CD4-positive, alpha-beta T cell treated with Interferon gamma for 1 hour (primary cell): ENCODE measurements at places on chromosomes 13 and 19.

DNA sequence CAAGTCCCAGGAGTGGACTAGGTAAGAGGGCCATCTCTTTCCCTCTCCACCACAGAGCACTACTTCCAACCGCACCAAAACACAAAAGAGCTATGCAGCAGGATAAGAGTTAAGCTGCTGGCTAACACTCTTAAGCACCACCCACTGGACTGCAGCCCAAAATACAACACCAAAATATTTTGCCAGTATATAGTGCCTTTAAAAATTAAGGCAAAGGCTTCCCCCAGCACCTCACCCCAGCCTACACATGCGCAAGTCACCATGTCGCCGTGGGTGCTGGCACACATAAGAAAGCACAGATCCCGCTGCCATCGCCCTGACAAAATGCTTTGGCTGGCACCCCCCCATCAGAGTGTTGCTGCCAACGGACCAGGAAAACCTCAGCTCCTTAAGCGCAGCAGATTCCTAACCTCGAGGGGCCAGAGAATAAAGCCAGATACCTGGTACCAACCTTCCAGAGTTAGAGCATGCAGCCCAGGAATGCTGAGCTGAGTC lies 608.3 kb downstream of the PCDH17 start:
- no peak for DNase-seq

DNA sequence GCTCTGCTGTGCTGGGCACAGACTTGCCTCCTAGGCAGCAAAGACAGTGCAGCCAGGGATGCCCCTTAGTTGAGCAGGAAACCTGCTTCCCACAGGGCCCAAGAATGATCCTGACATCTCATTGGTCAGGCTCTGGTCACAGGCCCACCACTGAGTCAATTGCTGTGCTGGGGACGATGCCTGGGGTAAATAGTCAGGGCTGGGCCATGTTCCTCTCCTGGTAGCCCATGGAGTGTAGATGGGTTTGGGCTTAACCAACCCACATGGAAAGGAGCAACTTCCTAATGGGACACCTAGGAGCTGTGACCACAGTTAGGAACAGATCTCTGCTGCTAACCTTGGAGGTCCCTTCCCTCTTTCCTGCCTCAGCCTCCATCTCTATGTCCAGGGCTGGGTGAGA lies 212.5 kb upstream of the ZNF536 start:
- no peak for DNase-seq

DNA sequence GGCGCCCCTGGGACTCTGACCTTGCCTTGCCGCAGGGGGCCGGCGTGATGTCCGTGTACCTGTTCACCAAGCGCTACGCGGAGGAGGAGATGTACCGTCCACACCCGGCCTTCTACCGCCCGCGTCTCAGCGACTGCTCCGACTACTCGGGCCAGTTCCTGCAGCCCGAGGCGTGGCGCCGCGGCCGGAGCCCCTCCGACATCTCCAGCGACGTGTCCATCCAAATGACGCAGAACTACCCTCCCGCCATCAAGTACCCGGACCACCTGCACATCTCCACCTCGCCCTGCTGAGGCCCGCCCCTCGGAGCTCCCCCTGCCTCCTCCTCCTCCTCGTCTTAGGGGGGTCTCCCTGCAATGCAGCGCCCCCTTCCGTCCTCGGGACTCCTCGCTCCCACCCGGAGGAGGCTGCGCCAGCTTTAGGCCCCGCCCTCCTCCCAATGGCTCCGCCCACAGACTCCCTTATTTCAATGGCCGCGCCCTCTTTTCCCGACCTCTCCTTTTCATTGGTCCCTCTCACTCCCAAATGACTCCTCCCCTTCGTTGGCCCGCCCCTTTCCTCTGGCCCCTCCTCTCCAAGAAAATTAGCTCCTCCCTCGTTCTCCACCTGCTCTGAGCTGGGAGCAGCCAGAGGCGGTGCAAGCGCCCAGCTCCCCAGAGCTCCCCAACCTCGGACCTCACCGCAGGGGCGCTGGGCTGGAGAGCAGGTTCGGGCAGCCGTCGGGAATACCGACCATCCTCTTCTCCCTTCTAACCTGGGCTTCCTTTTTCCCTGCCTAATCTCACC lies 20.5 kb upstream of the CACNG8 start:
- DNase-seq: no peak

DNA sequence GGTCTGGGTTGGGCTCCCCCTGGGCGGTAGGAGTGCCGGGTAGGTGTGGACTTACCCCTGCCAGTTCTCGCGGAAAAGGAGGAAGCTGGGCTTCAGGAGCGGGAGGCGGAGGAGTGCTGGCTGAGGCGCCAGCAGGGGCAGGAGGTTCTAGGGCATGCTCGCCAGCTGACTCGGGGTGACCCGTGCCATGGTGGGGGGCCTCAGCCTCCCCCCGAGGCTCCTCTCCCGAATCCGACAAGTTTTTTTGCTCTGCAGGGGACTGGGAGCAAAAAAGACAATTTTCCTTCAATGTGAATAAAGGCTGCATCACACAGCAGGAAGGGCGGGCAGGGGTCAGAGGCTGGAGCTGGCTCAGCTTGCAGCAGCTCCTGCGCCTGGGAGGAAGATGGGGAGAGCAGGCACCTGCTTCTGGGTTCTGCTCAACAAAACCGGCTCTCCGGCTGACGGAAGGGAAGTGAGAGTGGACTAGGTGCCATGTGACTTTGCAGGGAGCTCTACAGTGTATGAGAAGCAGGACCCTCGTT lies 26.5 kb downstream of the RANBP3 start:
- DNase-seq: peak; percentile 16

DNA sequence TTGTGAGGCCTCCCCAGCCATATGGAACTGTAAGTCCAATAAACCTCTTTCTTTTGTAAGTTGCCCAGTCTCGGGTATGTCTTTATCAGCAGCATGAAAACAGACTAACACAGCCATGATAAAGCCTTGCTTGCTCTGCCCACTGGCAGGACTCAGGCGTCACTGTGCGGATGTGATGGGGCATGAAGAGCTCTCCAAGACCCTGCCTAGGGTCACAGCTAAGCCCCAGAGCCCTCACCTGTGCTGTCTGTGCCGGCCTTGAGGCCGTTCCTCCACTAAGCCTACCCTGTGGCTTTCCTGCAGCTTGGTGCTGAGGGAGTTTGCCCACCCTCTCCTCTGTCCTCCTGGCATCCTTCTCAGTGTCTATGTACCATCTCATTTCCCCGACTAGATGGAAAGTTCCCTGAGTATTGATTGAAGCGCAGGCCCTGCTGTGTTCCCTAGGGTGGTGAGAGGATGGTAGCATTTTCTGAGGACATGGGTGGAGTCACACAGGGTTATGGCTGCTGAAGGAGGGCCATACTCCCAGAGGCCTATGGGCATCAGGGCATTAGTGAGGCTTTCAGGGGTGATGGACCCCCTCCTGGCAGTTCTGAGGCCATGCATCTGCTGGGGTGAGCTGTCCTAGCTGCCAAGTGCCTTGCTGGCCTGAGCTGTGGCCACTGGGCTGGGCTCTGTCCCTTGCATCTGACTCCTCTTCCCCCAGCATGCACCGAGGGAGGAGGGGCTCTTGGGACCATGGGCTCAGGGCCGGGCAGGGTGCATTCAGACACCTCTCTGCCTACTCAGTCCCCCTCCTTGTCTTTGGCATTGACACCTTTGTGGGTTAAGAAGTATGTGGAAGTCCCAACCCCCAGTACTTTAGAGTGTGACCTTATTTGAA lies 75.3 kb downstream of the TEX29 start:
- DNase-seq: no peak

DNA sequence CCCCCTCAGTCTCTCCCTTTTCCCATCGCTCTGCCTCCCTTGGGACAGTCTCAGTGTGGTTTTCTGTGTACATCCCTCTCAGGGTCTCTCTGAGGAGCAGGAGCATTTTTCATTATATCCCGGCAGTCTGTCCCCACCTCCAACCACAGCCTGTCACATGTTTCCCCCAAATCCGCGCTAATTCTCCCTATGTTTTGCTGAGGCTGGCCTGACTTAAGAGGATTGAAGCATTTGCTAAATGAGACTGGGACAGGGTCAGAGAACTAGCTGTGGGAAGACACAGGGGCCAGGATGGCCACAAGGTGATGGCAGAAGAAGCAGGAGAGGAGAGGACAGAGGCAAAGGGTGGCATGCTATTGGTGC lies 5.5 kb downstream of the TPRX1 start:
- no peak for DNase-seq

GRCh38 chr13:28743499-28744083 lies 24.8 kb upstream of the SLC46A3 start:
- no peak for DNase-seq

GRCh38 chr13:45310341-45311131 lies 30.4 kb downstream of the TPT1 start:
- no peak for DNase-seq

DNA sequence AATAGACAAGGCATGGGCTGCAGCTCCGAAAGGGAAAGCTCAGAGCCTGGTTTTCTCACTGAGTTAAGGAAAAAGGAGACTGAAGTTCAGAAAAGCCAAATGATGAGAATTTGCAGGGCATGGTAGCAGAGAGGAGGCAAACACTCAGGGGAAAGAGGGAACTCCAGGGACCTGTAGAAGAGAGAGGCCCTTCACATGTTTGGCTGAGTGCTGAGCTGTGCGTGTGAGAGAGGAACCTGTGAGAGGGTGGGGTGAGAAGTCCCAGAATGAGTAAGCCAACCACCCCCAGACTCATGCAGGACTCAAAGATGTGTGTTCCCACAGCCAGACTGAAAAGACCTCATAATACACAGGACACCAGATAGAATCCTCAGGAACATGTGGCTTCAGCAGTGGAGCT lies 2.8 kb upstream of the CRYL1 start:
- DNase-seq: no peak

DNA sequence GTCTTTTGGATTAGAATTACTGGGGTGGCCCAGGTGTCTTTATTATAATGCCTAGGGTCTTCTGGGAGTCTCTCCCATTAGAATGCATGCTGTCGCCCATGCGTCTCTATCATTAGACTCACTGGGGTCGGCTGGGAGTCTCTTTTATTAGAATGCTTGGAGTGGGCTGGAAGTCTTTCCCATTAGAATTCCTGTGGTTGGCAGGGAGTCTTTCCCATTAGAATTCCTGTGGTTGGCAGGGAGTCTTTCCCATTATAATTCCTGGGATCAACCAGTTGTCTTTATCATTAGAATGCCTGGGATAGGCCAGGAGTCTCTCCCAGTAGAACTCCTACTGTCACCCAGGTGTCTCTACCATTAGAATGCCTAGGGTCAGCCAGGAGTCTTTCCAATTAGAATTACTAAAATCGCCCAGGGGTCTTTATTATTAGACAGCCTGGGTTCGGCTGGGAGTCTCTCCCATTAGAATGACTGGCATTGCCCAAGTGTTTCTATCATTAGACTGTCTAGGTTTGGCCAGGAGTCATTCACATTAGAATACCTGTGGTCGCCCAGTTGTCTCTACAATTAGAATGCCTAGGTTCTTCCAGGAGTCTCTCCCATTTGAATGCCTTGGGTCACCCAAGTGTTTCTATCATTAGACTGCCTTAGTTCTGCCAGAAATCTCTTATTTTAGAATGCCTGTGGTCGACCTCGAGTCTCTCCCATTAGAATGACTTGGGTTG lies 1558.5 kb downstream of the UQCRFS1 start:
- no peak for DNase-seq

GRCh38 chr19:57037556-57037955 lies 82.2 kb upstream of the USP29 start:
- DNase-seq: no peak

GRCh38 chr19:2554856-2555255 lies 78.9 kb downstream of the GADD45B start:
- no peak for DNase-seq

DNA sequence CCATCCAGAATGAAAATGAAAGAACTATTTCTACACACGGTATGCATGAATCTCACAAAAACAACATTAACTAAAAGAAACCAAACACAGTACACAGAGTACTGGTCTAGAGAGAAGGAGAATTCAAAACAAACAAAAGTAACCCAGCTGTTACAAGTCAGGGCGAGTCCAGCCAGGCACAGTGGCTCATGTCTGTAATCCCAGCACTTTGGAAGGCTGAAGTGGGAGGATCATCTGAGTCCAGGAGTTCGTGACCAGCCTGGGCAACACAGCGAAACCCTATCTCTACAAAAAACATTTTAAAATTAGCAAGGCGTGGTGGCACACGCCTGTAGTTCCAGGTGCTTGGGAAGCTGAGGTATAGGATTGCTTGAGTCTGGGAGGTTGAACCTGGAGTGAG lies 1.7 kb upstream of the PSMC4 start:
- DNase-seq: no peak

DNA sequence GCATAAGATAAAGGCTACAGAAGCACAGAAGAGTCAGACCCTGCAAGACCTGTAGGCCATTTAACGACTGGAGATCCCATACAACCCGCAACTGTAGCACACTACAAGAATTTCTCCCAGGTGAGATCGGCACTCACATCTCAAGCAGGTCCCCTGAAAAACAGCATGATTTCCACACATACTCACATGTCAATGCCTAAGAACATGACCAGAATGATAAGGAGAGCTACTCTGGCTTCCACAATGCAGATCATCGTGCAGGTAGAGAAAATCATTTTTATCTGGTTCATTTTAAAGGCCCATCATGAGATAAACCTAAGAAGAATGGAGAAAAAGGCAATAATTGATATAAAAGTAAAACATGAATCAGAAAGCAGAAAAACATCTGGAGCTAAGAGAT lies 17.5 kb upstream of the PEG3 start:
- no peak for DNase-seq

DNA sequence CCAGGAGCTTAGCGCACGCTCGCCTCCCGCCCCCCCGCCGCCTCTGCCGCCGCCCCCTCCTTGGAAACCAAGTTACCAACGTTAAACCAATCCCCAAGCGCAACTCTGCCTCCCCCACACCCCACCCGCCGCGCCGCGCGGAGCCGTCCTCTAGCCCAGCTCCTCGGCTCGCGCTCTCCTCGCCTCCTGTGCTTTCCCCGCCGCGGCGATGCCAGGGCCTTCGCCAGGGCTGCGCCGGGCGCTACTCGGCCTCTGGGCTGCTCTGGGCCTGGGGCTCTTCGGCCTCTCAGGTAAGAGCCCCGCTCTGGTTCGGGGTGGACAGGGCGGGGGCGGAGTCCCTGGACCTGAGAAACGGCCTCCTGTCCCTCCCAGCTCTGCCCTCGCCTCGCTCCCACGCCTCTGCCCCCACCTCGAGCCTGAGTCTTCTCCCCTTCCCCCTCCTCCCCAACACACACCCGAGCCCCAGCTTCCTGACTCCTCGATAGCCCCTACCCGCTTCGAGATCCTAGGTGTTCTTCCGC lies at the start of gene ICAM5:
TSS of gene ICAM5 (plus strand) at position 117 of the 521 bp plus-strand sequence. CDS start at position 209, 92 bp downstream.
- no peak for DNase-seq

DNA sequence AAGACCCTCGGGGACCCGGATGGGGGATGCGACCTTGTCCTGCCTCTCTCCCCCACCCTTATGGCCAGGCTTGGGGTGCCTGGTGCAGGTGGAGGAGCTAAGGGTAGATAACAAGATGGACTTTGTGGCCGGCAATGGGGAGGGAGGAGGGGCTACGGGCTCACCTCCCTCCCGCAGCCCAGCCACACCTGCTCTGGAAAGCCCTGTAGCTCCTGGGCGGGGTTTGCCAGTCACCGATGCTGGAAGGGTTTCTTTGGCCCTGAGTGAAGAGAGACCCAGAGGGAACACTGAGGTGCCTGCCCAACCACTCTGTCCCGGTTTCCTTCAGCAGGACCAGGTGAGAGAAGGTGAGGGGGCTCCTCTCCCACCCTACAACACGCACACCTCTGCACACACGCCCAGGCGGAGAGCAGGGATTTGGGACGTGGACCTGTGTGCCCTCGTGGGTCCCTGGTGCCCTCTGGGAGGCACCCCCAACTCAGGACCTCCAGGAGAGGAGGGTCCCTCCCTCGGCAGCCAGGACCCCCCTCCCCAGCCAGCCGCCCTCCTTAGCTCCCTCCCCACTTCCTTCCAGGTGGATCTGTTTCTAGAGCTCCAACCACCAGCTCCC lies at the start of gene FUT2:
TSS of gene FUT2 (plus strand) at position 229 of the 610 bp plus-strand sequence. CDS start 6,986 bp downstream, outside the sequence.
- no peak for DNase-seq

- DNase-seq: no peak
Observed at GRCh38 chr19:33667881-33668280, 46.1 kb downstream of the CHST8 start.
